NCI-H524 (cell line): ENCODE measurements at places on chromosomes 5 and 9.
A peak's percentile ranks its signal among the peaks of the same experiment; 100 is the strongest.

- DNase-seq = no peak
Observed at GRCh38 chr5:73967347-73967746, 341.4 kb downstream of the ARHGEF28 start.

DNA sequence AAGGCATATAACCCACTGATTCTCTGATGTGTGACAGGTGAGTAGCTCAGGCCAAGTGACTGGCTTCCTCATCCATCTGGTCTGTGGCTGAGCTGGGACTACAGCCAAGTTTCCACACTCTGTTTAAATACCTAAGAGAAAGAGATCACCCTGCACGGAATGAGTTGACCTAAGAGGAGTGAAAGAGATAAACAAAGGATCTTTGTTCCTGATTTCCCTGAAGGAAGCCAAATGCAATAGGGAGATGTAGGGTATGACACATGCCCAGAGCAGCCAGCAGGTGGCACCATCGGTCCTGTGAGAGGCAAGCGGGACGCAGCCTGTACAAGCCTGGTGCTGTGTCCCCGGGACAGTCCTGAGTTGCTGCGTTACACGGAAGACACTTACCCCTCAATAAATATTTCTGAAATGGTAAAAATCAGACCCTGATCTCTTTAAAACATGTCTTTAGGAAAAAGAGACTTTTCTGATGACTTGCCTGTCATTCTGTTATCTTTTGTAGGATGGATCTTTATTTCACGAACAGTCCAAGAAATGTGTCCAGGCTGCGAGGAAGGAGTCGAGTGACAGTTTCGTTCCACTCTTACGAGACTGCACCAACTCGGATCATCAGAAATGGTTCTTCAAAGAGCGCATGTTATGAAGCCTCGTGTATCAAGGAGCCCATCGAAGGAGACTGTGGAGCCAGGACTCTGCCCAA is 41.1 kb downstream of the GALNT12 start:
- peak; percentile 84 for DNase-seq

DNA sequence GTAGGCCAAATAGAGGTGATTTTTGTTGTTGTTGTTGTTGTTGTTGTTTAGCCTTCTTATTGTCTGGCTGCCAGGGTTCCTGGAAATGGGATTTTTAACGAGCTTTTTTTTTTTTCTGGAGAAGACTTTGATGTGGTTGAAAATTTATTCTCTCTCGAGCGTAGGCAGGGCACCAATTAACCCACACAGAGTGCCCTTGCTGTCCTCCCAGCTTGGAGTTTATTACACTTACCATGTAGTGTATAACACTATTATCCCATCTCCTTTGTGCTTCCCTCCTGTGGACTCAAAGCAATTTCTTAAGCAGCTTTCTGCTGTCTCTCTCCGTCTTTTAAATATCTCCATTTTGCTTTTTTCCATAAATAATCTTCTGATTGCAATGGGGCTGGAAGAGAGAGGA is 57.4 kb downstream of the OR2K2 start:
- no peak for DNase-seq

DNA sequence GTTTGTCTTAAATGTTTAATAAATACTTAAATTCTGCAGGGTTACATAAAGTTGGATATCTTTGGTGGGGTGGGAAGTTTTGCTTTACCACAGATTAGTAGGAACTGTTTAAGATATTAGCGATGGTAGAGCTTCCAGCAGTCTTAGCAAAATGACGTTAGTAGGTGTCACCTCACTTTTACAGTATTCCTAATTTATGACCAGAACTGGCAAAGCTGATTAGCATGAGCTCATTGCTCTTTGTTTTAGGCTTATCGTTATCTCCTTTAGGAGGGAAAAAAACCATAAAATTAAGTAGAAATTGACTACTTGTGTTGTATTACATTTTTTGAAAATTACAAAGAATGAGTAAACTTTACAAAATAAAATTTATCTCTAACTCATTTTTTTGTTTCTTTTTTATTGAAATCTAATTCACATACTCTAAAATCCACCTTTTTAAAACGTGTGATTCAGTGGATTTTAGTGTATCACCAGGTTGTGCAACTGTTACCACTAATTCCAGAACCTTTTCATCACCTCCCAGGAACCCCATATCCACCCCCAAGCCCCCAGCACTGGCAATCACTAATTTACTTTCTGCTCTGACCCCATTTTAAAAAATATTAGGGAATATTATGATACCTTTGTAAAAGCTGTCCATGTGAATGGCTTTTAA is 129.5 kb downstream of the TRIO start:
- DNase-seq = no peak

- DNase-seq = no peak
Observed at GRCh38 chr5:147639321-147639720, 129.5 kb upstream of the DPYSL3 start.

GRCh38 chr5:6525910-6526309 is 77.3 kb downstream of the UBE2QL1 start:
- peak; percentile 80 for DNase-seq

DNA sequence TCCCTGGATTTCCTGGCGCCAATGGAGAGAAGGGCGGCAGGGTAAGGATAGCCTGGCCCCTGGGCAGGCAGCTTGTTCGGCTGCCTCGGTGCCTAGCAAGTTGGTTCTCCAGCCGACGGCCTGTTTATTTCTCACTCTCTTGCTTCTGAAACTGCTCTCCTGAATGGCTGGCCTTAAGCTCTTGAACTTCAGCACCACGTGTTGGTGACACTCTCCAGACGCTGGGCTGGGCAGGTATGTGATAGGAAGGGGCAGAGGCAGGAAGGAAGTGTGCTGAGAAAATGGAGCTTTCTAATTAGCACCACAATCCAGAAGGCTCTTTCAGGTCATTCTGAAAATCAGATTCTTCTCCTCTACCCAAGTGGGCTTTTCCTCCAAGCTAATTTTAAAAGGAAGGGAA is 91.4 kb upstream of the FCN2 start:
- no peak for DNase-seq

- DNase-seq = no peak
Observed at GRCh38 chr5:114358329-114358728, 3.5 kb upstream of the KCNN2 start.

DNA sequence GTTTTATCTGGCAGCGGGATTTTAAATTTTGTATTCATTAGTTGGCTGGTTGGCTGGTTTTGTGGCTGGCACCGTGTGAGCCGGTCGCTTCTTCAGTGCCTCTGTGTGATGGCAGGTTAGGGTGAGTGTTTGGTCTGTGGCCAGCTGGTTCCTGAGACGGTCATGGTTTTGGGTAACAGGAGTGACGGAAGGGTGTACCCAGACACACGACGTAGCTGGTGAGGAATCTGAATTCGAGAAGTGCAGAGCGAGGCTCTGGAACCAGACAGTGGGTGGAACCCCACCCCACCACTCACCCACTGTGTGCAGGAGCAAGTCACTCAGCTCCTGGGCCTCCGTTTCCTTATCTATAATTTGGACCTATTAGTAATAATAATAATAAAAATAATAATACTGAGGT is 2.7 kb downstream of the BTNL9 start:
- no peak for DNase-seq

GRCh38 chr5:35373249-35373648 is 143.0 kb upstream of the PRLR start:
- no peak for DNase-seq

DNA sequence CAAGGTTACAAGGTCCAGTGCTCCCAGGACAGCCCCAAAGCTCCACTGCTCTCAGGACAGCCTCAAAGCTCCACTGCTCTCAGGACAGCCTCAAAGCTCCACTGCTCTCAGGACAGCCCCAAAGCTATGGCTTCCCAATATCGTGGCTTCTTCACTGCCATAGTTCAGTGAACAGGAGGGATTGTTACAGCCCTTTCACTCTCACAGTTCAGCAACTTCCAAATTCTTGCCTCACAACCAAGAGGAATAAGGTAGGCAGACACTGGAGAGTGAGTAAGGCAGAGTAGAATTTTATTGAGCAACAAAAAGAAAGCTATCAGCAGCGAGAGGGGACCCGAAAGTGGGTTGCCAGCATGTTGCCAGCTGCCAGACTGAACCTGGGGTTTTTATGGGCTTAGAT is 277.6 kb downstream of the CDH10 start:
- DNase-seq = no peak

DNA sequence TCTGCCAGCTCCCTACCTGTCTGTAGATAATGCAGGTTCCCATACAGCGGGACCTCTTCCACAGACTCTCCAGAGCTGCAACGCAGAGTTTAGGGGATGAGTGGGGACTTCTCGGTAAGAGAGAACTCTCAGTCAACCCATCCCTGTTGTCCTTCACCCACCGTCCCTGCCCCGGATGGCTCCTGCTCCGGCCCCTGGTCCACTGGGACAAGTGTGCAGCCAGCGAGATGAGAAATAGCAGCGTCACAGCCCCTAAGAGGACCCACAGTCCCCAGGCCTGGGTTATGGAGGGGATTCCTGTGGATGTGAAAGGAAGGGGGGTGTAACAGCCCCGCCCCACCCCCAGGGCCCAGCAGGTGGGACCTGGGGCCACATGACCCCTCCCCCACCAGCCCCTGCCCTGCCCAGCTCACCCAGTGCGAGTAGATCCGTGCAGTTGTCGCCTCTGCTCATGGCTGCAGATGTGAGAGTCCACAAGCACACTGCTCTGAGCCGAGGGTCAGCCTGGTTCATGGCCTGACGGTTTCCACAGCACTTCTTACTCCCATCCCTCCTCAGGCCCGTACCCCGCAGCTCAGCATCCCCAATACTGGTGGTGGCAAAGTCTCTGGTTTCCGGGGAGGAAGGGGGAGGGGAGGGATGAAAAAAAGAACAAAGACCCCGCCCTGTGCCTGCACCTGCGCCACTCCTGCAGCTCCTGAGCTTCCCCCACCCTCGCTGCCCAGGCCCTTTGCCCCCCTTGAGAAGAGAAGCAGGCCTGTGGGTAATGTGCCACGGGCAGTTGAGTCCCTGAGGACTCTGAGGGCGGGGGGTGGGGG is at the start of gene SIT1:
TSS of gene SIT1 (minus strand) at position 591 of the 818 bp plus-strand sequence. CDS start at position 513, 78 bp downstream.
- no peak for DNase-seq

DNA sequence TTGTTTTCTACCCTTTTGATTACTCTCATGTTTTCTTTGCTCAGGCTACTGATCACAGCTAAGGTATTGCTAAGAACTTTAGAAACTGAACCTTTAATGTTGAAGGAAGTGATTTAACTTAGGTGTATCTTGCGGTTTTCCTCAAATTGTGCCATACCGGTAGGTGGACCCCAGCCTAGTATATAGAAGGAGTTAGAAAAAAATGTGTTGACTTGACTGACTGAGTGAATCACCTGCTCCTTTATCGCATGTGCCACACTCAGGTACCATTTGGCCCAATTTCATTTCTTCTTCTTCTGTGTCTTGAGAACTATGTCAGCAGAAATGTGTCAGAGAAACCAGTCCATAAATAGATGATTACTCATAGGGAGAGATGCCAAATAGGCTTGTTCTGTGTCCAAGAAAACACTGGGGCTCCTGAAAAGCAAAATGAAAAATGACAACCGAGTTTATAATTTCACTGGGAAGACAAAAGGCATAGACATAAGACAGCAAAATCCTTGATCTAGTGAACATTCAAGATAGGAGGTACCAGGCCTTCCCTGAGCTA is 19.4 kb downstream of the PLPPR1 start:
- no peak for DNase-seq

DNA sequence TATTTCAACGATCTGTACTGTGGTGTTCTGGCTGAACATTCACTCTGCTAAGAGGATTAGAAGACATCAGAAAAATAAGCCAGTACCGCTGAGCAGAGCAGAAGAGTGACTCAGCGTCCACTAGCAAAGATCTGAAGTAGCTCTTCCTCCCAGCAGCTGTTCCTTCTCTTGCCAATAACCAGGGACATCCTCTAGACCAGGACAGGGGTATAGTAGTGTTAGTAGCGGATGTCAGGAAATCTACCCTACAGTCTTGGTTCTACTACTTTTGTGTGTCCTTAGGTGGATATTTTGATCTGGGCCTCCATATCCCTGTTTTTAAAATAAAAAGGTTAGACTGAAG is 103.6 kb downstream of the TSSK1B start:
- peak; percentile 78 for DNase-seq

GRCh38 chr9:34252016-34252415 is 73.2 kb downstream of the UBAP1 start:
- no peak for DNase-seq

DNA sequence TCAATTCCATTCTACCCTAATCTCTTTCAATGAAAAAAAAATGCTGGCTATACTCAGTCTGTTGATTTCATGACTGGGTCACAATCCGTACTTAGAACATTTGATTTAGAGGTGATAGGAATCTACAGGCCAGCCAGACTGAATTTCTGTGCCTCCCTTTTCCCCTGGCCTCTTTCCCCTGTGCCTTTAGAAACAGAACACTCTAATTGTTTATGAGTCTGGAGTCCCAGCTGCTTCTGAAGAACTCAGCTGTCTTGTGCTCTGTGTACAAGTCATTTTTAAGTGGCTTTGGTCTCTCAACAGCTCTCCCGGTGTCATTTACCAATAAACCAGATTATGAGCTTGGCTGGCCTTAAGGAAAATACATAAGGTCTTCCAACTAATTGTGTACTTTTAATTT is 94.1 kb upstream of the ITGA2 start:
- peak; percentile 52 for DNase-seq

DNA sequence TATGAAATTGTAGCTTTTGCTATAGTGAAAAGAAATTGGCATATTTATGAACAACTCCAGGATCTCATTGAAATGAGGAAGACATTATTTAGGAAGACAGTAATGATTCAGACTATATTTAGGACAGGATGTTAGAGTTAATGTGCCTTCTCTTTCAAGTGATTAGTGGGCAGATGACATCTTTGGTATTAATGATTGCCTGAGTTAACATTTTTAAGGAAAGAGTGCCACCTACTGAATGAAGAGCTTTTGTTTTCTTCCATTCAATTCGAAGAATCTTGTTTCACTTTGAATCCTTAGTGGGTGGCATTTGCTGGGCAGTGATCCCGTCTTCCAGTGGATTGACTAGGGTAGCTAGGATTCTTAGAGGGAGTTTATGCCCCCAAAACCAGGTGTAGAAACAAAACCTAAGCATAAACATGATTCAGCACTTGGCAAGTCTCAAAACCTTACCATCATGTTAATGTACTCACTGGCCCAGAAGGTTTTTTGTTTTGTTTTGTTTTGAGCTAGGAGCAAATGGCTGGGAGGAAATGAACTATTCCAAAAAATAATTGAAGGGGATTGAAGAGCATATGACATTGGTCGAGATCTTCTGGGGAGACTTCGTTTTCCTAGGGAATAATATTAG is 23.2 kb downstream of the MAP3K1 start:
- DNase-seq = peak; percentile 7
